ENCODE measurements at places on chromosomes 13 and 19. TPM values are rescaled to one million over a fixed set of nuclear protein-coding genes. Genes with fewer than 3 reads are reported as not detected.

DNA sequence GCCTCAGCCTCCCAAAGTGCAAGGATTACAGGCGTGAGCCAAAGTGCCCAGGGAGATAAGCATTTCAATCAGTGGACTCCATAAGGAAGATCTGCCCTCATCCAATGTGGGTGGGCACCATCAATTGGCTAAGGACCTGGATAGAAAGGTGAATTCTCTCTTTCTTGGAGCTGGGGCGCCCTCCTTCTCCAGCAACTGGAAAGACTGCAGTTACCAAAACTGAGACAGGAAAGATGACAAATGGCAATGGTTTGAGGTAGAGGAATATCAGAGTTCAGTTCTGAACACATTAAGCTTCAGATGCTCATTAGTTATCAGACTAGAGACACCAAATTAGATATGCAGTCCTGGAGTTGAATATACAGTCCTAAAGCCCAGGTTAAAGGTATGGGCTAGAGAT, 10.5 kb upstream of the ELF1 start:
- no peak for DNase-seq

DNA sequence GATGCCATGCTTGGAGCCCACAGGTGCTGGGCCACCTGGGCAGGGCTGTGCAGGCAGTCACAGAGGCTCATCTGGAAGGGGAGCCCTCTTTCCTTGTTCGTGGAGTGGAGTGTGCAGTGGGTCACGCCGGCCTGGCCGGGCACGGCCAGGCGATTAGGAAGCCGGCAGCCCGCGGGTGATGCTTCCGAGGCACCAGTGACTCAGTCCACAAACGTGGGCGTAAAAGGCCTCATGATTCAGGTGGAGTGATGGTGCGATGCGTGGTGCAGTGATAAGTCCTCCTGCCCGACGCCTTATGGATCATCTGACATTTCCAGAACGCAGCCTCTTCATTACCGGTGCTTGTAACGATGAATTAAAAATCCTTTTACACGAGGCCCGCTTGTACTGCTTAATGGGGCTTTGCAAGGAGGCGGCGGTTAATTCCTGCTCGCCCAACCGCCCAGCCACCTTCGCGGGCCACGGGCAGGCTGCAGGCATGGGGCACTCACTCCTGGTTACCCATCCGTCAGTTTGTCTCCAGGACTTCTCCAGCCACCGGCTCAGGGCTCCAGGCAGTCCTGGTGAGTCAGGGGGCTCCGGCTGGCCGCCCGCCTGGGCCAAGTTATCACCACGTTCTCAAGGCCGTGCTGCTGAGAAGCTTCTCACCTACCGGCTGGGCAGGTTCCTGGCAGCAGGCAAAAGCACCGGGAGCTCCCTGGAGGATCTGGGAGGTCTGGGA, 172.4 kb downstream of the KDM4B start:
- DNase-seq = no peak

GRCh38 chr13:109366525-109366924, 419.9 kb downstream of the IRS2 start:
- no peak for DNase-seq

- no peak for DNase-seq
These were observed 6.7 kb upstream of the PLIN4 start for GRCh38 chr19:4524808-4525562.

TNFRSF19 gene
- 51.6 TPM for polyA plus RNA-seq

GRCh38 chr13:111322001-111322915, 1.8 kb downstream of the TEX29 start:
- DNase-seq = no peak

HSH2D gene
- polyA plus RNA-seq = 0.99 TPM

PABPC3 gene
- polyA plus RNA-seq = 1.6 TPM

- DNase-seq = no peak
These were observed 9.8 kb downstream of the ZSWIM4 start for GRCh38 chr19:13804830-13805683.

DNA sequence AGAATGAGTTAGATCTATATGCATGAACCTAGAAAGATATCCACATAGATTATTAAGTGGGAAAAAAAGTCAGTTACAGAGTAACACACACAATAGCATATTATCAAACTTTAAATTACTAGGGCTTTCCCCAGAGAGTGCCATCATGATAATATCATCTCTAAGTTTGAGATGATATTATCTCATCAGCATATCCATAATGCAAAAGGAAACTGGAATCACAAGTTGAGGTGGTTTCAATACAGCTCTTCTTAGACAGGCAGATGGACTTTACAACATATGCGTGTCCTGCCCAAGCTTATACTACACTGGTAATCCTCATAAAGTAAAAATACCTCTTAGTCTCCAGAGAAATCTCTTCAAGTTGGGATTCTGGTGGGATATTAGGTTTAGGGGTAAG, 236.2 kb upstream of the SERP2 start:
- no peak for DNase-seq

VSTM2B gene
- polyA plus RNA-seq = 0.32 TPM

DNA sequence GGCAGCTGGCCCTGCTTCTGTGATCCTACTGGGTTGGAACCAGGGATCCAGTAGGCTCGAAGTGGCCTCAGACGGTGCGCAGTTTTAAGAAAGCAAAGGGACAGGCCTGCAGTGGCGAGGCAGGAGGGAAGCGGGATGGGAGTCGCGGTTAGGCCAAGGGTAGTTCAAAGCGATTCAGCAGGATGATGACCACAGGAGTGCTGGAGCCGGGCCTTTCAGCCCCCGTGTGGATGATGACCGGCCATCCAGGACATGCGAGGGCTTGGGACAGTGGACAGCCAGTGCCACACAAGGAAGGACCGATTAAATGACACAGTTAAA, 854 bp downstream of the RNASEH2B start:
- DNase-seq = no peak

OBI1 gene
- 18.6 TPM for polyA plus RNA-seq

- no peak for DNase-seq
These were observed 17.7 kb downstream of the ZMYM5 start for GRCh38 chr13:19845758-19846157.

DNA sequence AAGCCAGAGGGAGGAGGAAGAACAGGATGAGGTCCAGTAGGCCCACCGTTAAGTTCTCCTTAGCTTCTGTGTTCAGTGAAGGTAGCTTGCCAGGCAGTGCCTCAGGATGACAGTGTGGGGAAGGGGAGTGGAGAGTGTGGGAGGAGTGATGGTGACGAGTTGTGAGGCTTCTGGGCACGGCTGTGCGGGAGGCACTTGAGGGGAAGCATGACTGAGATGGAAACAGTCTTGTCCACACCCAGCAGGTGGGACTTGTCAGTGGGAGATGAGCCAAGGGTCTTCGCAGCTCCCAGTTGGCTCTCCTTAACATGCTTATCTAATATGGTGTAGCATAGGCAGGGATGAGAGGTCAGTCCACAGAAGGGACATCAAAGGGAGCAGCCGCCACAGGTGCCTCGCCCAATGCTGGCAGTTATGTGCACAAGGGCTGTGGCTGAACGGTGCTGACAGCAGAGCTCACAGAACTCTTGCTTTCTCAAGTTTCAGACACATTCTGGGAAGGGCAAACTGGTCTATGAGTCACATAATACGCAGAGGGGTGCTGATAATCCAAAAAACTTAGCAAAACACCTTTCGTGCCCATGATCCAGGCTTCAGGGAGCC, 47.5 kb downstream of the OXGR1 start:
- DNase-seq = no peak

SLC17A7 gene
- polyA plus RNA-seq = 0.47 TPM

TEX26 gene
- polyA plus RNA-seq = 2.8 TPM

DNA sequence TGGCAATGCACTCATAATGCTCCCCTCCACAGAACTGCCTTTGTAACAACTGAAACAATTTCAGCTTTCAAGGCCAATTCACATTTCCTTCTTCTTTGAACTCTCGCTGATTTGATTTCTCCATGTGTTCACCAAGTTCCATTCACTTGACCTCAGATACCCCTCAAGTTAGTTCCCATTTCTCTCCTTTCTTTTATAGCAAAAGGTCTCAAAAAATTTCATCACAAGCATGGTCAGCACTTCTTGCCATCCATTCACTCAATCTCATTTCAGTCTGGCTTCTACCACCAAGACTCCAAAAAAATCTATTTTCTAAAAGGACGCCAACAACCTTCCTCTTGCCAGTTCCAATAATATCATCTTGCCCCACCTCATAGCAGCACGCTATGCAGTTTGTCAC, 135.7 kb downstream of the DIAPH3 start:
- no peak for DNase-seq

GRCh38 chr13:42377640-42378382, 105.9 kb downstream of the AKAP11 start:
- no peak for DNase-seq

- DNase-seq = no peak
These were observed 1820.8 kb downstream of the UQCRFS1 start for GRCh38 chr19:27392027-27392632.

LHB gene
- not detected for polyA plus RNA-seq

DNA sequence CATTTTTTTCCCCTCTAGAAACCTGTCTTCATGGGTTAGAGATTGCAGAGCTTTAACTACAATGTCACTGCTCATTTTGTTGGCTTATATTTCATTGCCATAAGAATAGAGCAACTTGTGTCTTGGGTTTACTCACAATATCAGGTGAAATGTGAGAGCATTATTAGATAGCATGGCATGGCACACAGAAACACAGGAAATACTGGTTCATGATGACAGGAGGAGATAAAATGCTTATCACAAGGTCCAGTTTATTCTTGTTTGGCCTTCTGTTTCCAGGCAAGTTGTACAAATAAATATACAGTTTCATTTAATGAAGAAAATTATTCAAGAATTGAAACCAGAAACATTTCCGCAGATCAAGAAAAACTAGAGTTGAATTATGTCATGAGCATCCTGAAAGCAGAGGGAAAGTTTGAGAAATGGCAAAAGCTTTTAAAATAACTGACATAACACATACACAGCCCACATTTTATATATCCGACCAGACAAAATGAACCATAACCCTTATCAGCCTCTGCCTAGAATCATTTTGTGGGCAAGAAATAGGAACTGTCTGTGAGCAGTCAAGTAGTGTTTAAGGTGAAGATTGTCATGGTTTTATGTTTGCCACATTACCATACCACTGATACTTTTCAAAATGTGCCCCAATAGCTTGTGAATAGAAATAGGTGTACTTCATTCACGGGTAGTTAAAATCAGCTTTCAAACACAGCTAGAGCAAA, 297.9 kb upstream of the ARGLU1 start:
- DNase-seq = no peak

DNA sequence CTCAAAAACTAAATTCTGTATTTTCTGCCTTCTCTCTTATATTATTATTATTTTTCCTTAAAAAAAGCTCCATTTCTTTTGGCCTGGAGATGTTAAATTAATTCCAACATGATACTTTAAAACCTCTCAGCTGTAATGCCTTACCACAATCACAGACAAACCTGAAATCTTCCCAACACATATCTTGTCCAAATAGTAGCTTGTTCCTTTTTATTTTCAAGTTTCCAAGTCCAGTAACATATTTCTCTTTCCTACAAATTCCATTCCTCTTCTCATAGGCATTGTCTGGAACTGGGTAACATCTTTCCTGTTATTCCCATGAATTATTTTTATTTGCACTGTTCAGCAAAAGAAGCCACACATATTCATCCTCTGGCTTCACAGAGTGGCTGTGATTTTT, 137.0 kb downstream of the SLITRK6 start:
- DNase-seq = no peak

ZNF439 gene
- 25.3 TPM for polyA plus RNA-seq

- DNase-seq = no peak
These were observed 61.2 kb upstream of the FRY start for GRCh38 chr13:31970231-31970930.

- DNase-seq = no peak
These were observed 708 bp upstream of the ERCC1 start for GRCh38 chr19:45424191-45425058.

DNA sequence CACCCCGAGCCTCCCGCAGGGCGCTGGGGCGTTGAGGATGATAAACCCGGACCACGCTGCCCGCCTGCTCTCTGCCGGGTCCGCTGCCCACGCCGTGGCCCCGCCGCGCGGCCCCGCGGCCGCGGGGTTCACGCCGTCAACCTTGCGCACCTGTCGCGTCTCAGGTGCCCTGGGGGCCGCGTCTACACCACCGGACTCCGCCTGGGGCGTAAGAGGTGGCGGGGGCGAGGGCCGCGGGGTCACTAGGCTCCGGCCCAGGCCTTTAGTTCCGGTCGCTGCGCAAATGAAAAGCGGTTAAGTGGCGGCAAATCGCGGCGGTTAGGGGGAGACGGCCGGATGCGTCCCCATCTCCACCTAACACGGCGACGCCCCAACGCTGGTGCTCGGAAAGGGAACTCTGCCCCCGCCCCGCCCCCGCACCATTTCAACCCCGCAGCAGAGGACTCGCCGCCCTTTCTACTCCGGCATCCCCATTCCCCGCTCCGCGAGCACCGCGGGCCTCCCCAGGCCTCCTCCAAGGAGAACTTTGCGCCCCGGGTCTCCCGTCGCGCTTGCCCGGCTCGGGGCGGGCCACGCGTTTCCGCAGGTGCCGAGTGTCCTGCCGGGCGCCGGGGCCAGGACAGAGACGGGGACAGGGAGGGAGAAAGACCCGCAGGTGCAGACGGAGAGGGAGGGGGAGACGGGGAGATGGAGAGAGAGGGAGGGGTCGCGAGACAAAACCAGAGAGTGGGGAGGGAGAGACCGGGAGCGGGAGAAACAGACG, 4.3 kb downstream of the ONECUT3 start:
- no peak for DNase-seq

GRCh38 chr13:76380446-76381065, 505.6 kb downstream of the KCTD12 start:
- no peak for DNase-seq

BSG gene
- 392 TPM for polyA plus RNA-seq

DNA sequence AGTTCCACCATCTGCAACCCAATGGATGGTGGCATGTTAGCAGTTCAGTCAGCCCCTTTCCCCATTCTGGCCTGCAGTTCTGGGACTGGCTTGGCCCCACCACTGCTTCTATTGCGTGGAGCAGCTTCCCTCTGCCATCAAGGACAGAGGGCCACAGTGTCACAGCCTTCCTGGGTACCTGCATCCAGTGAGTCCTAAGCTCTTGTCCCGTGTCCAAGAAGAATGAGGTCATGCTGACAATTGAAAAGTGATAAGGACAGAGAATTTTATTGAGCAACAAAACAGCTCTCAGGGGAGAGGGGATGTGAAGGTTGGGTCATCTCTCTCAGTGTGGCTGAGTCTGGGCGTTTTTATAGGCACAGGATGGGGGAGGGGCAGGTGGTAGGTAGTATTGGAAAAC, 33.5 kb upstream of the SIN3B start:
- no peak for DNase-seq

GRCh38 chr13:79503473-79504017, 22.6 kb downstream of the NDFIP2 start:
- no peak for DNase-seq

TNNI3 gene
- 4.4 TPM for polyA plus RNA-seq

- no peak for DNase-seq
These were observed 25.1 kb downstream of the LNX2 start for GRCh38 chr13:27595055-27595811.

GRCh38 chr13:61086087-61086486, 329.6 kb downstream of the PCDH20 start:
- no peak for DNase-seq

DNA sequence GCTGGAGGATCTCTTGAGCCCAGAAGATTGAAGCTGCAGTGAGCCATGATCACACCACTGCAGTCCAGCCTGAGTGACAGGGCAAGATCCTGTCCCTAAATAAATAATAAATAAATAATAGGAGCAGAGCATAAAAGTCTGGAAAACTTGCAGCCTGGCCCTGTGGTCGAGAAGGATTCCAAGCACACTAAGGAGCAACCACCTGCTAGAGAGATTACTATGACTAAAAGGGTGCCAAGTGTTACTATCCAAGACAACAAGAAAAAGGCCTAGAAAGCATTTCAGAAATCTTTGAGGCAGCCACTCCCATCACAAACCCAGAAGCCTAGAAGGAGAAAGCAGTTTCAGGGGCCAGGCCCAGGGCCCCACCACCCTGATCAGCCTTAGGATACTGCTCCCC, 46.1 kb downstream of the LHFPL6 start:
- DNase-seq = no peak

C1QTNF9B gene
- not detected for polyA plus RNA-seq

Data from left renal cortex interstitium (tissue), 4 donors.